Globus pallidus (tissue), 1 donor: ENCODE measurements at places on chromosomes 3 and 15.

DNA sequence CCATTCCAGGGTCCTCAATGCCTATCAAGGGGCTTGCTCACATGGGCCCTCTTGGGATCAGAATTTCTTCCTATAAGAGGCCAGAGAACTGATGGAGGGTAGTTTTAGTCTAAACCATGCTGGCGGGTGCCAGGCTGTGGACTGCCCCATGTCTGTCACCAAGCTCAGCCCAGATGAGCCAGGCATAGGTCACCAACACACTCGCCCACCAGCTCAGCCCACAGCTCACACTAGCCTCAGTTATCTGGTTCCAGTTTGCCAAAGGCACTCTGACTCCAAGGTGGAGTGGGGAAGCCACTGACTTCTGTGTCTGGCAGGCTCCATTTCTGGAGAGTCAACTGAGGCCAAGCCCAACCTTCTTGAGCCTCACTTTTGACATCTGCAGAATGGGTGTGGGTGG is 50.7 kb upstream of the INSYN1 start:
- no peak for DNase-seq

- no peak for DNase-seq
These were observed 74.3 kb downstream of the CRYBG3 start for GRCh38 chr3:97896129-97896528.

DNA sequence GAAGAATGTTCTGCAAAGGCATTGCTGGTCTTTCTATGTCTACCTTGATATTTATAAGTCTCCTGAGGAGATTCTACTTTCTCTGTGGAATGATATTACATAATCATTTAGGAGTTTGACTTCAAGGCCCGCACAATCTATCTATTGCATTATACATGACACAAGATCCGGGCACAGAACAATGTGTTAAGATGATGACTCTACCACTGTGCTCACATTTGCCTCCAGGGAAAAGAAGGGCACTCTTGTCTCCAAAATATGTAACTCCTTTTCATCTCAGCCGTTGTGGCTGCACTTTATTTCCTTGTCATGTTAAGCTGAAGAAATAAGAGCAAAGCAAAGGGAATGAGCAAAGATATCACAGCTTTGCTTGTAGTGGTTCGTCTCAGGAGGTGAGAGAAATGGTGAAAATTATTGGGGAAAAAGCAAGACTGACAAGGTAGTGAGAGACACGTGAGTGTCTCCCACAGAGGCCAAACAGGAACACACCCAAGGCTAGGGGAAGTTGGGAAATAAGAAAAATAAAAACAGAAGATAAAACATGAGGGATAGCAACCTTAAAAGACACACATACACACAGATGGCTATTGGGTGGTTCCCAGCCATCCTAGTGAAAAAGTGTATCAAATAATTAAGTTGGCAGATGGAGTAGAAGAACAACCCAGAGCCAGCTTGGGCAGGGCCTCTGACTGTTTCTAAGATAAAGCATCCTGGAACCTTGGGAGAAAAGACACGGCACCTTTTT is 184.3 kb downstream of the P3H2 start:
- DNase-seq = no peak

GRCh38 chr3:64095802-64096201 is 72.5 kb upstream of the PSMD6 start:
- DNase-seq = no peak

- no peak for DNase-seq
These were observed 82.1 kb upstream of the BCHE start for GRCh38 chr3:165919284-165919683.

DNA sequence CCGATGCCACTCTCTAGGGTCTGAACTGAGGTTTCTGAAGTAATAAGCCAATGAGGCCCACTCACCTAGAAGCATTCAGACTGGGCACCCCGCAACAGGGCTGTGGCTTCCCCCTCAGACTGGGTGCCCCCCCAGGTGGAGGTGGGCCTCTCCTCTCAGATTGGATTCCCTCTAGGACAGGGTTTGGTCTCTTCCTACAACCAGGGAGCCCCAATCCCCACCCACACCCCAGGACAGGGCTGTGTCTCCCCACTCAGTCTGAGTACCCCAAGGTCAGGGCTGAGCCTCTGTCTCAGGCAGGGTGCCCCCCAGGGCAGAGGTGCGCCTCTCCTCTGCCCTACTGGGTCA is 27.7 kb downstream of the PTH1R start:
- DNase-seq = no peak
